Upper lobe of left lung (tissue), 6 donors: ENCODE measurements at places on chromosomes 4 and X. TPM values are rescaled to one million over a fixed set of nuclear protein-coding genes. Genes with fewer than 3 reads are reported as not detected.

GRCh38 chr4:130233377-130234047, 1137.6 kb downstream of the C4orf33 start:
- H3K36me3 ChIP-seq = no peaks in the 10 kb centered on the region
- no peaks in the 10 kb centered on the region for H3K27me3 ChIP-seq
- DNase-seq = no peak
- no peak overlapping the region for H3K4me3 ChIP-seq
- H3K4me1 ChIP-seq = no peaks in the 10 kb centered on the region

- H3K27me3 ChIP-seq = no peaks in the 10 kb centered on the region
- H3K4me3 ChIP-seq = no peak overlapping the region
- no peak overlapping the region for H3K27ac ChIP-seq
Measured at GRCh38 chrX:124250835-124251437, 81.5 kb upstream of the TEX13D start.

GRCh38 chrX:8868906-8869305, 67.7 kb upstream of the FAM9A start:
- H3K27ac ChIP-seq = no peak overlapping the region
- H3K4me3 ChIP-seq = no peak overlapping the region
- H3K27me3 ChIP-seq = no peaks in the 10 kb centered on the region
- no peak for DNase-seq
- no peaks in the 10 kb centered on the region for H3K4me1 ChIP-seq

The BTK gene
- 23.0 TPM for total RNA-seq

The UCP1 gene
- not detected for total RNA-seq
